Activated CD8-positive, alpha-beta memory T cell treated with anti-CD3 and anti-CD28 coated beads for 24 hours (primary cell): ENCODE measurements at places on chromosomes 1 and 21.

DNA sequence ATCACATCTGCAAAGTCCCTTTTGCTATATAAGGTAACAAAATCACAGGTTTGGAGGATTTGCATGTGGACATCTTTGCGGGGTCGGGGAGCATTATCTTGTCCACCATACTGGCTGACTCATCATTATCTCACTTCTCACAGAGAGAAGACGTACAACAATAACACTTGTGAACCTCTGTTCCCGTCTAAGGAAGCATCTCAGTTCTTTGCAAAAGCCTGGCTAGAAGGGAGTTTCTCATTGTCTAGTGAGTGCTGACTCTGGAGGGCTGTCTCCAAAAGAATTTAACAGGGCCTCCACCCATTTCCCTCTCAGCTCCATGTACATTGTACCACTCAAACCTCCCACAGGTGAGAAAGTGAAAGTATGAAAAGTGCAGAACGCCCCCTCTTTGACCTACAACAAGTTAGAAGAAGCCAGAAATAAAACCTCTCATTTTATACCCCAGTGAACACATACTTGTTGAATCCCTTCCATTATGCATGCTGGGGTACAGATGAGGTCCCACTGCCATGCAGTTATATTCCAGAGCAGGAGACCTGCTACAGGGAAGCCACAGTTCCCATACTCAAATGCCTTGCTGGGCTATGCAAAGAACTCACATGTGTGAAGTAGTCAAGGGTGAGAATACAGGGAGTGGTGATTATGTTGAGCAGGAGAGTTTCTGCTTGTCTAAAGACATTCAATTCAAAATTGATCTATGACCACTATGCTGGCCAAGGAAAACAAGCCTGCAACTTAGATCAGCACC is 121.7 kb upstream of the PRDX6 start:
- no peak for DNase-seq

DNA sequence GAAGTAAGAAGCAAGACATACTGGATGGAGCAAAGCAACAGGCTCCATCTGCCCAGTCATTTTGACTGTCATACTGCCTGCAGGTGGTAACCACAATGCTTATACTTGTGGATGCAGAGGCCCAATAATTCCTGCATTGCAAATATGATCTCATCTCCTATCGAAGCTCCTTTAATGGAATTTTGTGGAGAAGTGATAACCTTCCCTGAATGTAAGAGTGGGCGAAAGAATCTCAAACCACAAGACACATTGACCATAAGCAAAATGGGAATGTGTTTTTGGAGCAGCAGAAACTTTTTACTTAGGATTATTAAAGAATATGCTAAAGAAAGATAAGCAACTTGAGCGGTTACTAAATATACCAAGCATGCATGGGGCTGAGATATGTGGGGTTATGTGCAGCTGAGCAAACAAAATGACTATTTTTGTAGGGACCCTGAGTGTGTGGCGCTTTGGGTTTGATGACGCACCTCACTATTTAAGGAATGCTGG is 77.4 kb upstream of the BACH1 start:
- no peak for DNase-seq

- no peak for DNase-seq
Observed at GRCh38 chr21:19776076-19776475, 1222.1 kb upstream of the NCAM2 start.

- DNase-seq = no peak
Observed at GRCh38 chr1:215704089-215704860, 137.2 kb downstream of the KCTD3 start.

DNA sequence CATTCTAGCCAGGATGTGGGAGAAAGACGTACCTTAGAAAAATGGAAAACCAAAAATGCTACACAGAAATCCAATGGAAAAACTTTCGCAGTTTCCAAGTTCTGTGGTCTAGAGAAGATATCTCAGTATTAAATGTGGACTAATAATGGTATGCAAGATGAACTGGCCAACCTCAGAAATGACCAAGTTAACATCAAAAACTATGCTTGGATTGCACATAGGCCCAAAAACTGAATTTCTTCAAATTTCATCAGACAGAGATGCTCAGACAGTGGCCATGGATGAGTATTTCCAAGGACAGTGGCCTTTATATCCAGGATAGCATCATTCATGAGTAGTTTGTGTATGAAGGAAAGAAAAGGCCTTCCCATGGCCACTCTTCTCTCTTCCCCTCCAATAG is 132.2 kb downstream of the TIAM1 start:
- DNase-seq = no peak

DNA sequence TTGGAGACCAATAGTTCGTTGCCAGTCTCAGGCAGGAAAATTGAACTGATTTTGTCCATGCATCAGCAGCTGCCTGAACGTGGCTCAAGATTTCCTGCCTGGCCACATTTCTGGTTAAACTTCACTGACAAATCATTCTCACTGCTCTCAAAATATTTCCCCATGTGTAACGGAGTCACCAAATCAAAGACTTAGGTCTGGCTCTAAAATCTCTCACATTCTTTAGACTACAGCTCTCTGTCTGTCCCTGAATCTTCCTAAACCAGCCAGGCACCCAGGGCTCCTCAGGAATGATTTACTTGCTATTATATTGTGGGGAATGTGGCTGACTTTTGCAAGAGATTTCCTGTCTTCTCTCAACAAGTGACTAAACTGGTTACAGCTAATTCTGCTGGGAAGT is 49.2 kb upstream of the GJA8 start:
- DNase-seq = no peak

GRCh38 chr1:208335371-208336136 is 91.4 kb upstream of the PLXNA2 start:
- DNase-seq = no peak

GRCh38 chr1:32241001-32241763 is 5.8 kb upstream of the FAM167B start:
- peak; percentile 75 for DNase-seq

GRCh38 chr1:30232288-30232899 is 491.0 kb downstream of the MATN1 start:
- DNase-seq = no peak

DNA sequence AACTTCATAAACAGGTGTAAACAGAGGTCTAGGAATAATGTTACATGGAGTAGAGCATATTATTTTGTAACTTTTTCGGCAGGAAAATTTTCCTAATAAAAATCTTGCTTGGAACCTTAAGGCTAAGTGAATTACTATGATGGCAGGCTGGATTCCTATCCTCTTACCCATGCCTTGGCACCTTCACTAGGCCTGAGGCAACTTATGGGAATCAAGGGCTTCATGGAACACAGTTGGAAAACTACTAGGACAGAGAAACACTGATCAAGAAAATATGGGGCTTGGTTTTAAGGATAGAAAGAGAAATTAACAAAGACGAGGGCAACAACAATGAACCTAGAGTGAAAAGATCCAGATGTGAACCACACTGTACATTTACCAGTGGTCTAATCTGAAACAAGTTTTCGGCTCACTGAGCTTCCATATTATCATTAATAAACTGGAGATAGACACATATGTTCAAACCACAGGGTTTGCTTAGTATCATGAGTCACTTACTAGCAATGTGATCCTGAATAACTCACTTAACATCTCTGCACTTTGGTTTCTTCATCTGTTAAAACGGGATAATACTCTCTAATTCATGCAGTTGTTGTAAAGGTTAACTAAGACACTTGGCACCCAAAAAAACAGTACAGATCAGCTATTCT is 68.5 kb downstream of the GPATCH2 start:
- no peak for DNase-seq

GRCh38 chr1:227900571-227901051 is 47.1 kb downstream of the WNT9A start:
- no peak for DNase-seq

DNA sequence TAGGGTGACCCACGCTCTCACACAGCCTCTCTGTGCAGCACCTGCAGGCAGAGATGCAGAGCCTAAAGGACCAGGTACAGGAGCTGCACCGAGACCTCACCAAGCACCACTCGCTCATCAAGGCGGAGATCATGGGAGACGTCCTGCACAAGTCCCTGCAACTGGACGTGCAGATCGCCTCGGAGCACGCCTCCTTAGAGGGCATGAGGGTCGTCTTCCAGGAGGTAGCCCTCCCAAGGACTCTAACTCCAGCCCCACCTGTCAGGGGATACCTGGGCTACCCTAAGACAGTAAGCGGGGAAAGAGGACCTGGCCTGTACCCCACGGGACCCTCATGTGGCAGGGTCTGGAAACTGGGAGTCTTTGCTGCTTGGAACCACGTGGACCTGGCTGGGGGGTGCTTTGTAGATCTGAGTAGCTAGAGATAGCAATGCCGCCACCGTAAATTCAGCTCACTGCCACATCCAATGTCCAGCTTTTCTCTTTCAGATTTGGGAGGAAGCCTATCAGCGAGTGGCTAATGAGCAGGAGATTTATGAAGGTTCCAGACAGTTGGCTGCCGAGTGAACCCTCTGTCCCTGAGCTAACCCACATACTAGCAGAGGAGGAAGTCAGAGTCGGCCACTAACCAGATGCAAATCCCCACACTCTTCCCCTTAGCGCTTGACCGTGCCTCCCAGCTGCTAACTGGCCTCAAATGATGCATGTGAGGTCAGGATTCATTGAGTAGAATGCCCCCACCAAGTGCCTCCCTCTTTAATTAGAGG is 6.5 kb downstream of the RNF207 start:
- no peak for DNase-seq

DNA sequence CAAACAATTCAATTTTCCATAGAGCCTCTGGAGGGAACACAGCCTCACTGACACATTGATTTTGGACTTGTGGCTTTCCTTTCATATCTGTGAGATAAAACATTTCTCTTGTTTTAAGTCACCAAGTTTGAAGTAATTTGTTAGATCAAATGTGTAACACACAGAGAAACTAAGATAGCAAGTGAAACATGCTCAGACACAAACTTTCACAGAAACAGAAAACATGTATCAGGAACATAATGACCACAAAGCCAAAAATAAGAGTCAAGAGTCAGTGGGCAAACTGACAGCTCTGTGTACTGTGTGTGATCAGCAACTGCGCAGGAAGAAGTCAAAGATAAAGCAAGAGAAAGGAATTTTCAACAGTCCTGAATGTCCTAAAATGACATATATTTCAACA is 1237.5 kb downstream of the AMY1C start:
- no peak for DNase-seq
